ENCODE measurements at places on chromosomes 5 and 9.
A peak's percentile ranks its signal among the peaks of the same experiment; 100 is the strongest.

DNA sequence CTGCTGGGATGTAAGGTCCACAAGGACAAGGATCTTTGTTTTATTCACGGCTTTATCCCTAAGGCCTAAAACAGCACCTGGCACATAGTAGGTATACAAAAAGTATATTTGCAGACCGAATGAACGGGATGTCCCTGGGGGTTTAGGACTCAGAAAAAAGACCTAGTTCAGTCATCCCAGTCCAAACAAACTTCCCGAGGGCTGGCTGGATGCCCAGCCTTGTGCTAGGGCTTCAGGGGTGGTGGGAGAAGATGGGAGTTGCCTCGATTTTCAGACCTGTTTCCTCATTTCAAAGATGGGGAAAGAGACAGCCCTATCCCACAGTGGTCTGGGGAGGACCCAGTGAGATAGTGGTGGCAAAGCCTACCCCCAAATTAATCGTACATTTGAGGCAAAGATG is 3.0 kb upstream of the PROB1 start:
- no peak for DNase-seq

GRCh38 chr5:154421868-154422267 is 23.9 kb upstream of the SAP30L start:
- DNase-seq = no peak

DNA sequence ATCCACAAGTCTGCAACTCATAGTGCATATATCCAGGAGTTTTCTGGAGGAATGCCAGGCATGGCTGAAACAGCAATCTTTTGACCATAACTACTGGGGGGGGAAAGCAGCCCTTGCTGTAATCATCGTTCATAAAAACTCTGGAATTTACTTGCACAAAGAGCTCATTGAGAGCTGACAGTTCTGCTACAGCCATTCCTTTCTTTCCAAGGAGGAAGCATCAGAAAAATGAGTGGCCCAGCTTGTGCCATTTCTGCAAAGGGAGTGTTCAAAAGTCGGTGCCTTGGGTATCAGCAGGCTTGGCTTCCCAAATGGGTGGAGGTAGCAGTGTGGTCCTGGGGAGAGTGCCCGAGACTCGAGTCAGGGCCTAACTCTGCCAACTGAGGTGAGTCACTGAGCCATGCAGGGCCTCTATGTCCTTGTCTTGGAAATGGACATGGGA is 101.5 kb downstream of the GCNT1 start:
- DNase-seq = no peak

- no peak for DNase-seq
These were observed 77.6 kb downstream of the PLAC8L1 start for GRCh38 chr5:146027751-146028150.

DNA sequence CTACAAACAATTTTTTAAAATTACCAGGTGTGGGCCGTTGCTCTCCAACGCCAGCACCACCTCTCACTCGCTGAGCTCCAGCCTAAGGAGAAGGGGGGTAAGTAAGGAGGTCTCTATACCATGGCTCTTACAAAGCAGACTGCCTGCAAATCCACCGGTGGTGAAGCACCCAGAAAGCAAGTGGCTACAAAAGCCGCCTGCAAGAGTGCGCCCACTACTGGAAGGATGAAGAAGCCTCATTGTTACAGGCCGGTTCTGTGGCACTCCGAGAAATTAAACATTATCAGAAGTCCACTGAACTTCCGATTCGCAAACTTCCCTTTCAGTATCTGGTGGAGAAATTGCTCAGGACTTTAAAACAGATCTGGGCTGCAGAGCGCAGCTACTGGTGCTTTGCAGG is 46.0 kb downstream of the CDO1 start:
- no peak for DNase-seq

- DNase-seq = no peak
These were observed 910 bp downstream of the TRIM14 start for GRCh38 chr9:98117984-98118639.

- DNase-seq = no peak
These were observed 9.7 kb upstream of the RIOK2 start for GRCh38 chr5:97192580-97193354.

- DNase-seq = no peak
These were observed 13.5 kb downstream of the RGS3 start for GRCh38 chr9:113477058-113477457.

GRCh38 chr9:108445431-108446071 is 410.2 kb downstream of the ACTL7B start:
- DNase-seq = no peak

GRCh38 chr5:45038366-45038987 is 229.7 kb downstream of the MRPS30 start:
- peak; percentile 16 for DNase-seq

DNA sequence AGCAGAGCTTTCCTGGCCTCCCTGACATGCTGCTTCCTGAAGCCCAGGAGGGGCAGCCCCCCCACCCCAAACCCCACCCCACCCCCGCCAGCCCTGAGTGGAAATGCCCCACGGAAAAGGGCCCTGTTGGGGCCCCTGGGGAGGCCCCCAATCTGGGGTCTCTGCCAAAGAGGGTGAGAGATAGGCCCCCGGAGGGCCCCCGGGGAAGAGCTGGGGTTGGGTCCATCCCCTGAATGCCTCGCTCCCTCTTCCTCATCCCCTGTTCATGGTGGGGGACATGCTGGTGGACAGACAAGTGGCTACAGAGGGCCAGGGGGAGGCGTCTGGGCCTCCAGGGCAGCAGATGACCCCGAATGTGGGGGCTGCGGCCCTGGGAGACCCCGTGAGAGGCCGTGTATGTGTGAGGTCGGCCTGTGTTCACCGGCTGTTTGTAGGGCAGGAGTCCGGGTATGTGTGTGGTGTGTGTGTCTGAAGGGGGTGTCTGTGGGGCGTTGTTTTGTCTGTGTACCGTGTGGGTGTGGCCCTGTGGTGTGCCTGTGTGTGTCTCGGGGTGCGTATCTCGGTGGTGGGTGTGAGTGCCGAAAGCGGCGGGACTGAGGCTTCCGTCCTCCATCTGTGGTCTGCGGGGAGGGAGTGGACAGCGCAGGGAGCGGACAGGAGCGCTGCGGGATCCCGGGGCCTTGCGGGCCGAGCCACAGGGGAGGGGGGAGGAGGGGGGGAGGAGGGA is 11.3 kb downstream of the C9orf50 start:
- DNase-seq = no peak

DNA sequence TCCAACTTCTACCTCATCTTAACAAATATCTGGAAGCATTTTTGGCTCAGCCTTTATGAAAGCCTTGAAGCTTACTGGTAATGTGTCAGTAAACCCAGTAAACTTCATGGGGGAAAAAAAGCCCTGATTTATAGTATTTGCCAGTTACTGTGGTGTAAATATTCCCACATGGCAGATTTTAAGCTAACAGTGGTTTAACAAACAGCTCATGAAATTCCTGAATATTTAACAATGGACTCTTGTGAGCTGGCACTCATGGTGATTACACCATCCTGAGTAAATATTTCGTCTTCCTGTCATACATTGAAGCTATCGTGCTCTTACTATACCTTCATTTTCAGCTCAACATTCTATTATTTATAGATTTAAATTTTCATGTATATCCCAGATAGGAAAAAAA is 57.0 kb upstream of the ACOT12 start:
- no peak for DNase-seq

- no peak for DNase-seq
These were observed 162.0 kb upstream of the SEMA6A start for GRCh38 chr5:116736671-116737070.

GRCh38 chr5:131286400-131286715 is 22.5 kb downstream of the CDC42SE2 start:
- DNase-seq = no peak

- no peak for DNase-seq
These were observed 64.1 kb upstream of the HSPA9 start for GRCh38 chr5:138639326-138639725.

DNA sequence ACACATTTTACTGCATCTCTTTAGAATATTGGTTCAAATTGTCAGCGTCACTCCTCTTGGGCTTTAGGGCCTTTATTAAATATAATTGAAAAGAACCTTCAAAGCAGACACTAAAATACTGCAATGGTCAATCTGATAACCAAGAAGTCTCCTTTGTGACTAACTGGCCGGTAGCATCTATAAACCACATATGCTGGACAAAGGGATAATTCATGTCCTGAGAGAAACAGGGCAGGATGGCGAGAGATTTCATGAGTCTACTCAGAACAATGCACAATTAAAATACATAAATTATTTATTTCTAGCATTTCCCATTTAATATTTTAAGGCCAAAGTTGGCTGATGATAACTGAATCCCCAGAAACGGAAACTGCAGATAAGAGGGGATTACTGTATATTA is 1083.4 kb upstream of the CDH18 start:
- DNase-seq = no peak

- DNase-seq = no peak
These were observed 7.7 kb upstream of the CFAP157 start for GRCh38 chr9:127698985-127699670.

GRCh38 chr5:137344723-137345322 is 154.3 kb downstream of the SPOCK1 start:
- no peak for DNase-seq

- DNase-seq = no peak
These were observed 59.4 kb upstream of the NFIB start for GRCh38 chr9:14373336-14373666.

DNA sequence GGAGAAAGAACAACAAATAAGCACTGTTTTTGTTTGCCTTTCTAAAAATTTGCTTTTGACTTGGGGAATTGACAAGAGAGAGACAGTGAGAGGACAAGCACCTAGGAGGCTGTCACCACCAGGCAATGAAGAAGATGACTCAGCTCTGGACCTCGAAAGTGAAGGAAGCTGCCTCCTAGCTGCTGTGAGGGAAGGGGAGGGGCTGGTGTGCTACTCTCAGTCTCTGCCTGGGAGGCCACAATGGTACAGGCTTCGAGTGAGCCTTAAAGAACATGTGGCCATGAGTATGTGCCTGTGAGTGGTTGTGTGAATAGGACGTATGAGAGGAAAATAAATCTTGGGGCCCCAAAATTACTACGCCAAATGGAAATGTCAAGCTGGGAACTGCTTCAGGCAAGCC is 7.1 kb upstream of the PLK2 start:
- no peak for DNase-seq

GRCh38 chr9:20714442-20715415 is 30.7 kb downstream of the FOCAD start:
- DNase-seq = no peak

DNA sequence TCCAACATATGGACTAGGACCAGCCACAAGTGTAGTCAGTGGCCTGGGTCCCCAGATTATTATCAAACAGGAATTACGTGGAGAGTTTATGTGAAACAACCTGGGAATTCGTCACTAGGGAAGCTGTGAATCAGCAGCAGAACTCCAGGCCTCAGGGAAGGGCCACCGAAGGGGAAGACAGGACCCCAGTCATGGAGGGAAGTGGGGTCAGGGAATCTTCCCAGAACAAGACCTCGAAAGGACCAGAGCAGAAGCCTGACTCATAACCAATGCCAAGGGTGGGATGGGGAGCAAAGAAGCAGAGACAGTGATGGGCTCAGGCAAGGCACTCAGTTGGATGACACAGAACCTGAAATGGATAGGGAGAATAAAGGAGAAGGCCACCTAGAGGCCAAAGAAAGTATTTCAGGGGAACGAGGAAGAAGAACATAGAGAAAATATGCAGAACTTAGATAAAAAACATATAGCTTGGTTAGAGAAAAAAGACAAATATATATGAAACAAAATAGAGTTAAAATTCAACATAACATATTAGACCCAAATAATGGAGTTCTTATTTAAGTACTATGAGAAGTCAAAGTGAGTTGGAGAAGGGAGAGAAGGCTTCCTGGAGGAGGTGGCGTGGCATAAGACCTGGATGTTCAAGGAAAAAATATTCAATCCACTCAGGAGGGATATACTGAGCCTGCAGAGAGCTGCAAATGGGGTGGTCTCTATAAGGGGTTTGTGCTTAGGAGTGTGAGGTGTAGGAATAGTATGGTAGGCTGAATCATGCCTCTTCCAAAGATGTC is 66.7 kb upstream of the CAST start:
- DNase-seq = no peak

GRCh38 chr5:160929360-160929759 is 77.3 kb upstream of the ATP10B start:
- DNase-seq = no peak

DNA sequence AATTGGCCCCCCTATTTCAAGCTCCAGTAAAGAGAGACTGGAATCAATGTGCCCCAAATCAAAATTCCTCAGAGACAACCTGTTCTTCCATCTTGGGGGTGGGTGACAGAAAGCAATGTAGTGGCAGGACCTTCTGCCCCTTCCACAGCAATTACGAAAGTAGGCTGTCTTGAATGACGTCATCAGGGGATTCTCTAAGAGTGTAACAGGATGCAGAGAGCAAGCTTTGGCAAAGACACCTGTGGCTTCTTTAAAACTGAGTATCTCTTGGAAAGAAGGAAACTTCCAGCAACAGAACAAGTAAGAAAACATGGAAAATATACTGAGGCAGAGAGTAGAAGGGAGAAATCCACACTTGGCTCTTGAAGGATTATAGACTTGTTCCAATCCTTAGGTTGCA is 247.6 kb upstream of the PDE4D start:
- DNase-seq = no peak

GRCh38 chr9:113177251-113177650 is 26.4 kb downstream of the SLC31A2 start:
- no peak for DNase-seq

GRCh38 chr5:37825334-37825915 is 14.4 kb downstream of the GDNF start:
- DNase-seq = peak; percentile 54

- DNase-seq = no peak
These were observed 15.3 kb downstream of the ESM1 start for GRCh38 chr5:54969856-54970828.

DNA sequence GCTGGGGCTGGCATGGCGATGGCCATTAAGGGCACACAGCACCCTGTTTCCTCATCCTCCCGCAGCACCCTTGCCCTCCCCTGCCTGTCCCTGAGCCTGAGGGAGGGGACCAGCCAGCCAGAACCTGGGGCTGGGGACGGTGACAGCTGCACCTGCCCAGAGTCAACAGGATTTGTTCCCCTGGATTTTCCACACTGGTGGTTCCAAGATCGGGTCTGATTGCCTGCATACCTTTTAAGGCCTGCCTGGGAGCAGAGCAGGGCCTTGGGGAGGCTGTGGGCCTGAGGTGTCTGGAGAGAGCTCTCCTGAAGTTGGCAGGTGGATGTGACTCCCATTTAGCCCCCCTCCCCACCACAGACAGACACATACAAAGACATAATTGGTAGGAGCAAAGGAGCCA is 61.0 kb upstream of the C5orf58 start:
- DNase-seq = no peak

GRCh38 chr9:92740446-92740961 is 24.1 kb downstream of the BICD2 start:
- no peak for DNase-seq

GRCh38 chr9:130934702-130935647 is 4.1 kb downstream of the FIBCD1 start:
- DNase-seq = no peak

- DNase-seq = no peak
These were observed 32.3 kb downstream of the DIMT1 start for GRCh38 chr5:62371409-62371808.

GRCh38 chr5:63959177-63959982 is 2.9 kb downstream of the HTR1A start:
- no peak for DNase-seq

DNA sequence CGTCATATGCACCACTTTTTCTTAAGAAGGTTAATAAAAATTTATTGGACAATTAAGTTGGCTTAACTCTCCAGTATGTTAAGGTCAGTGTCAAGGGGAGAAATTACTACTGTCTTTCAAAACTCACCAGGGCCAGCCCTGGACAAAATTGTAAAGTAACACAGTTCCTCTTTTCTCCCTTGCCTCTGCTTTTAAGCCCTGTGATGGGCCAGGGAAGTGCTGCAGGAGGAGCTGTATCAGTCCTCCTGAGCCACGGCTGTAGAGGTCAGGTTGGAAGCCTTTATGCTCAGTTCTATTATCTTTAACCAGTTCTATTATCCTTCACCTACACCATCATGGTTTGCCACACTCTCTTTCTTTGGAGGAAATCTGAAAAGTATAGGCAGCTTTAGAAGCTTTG is 11.5 kb upstream of the PPP2R2B start:
- DNase-seq = no peak
